ENCODE measurements at places on chromosomes 7 and 10. TPM values are rescaled to one million over a fixed set of nuclear protein-coding genes. Genes with fewer than 3 reads are reported as not detected.

GRCh38 chr7:37825038-37825437 is 23.4 kb upstream of the NME8 start:
- no peak overlapping the region for H3K4me3 ChIP-seq
- no peak overlapping the region for H3K27ac ChIP-seq
- H3K27me3 ChIP-seq: no peaks in the 10 kb centered on the region
- DNase-seq: no peak
- H3K4me1 ChIP-seq: no peaks in the 10 kb centered on the region
- H3K36me3 ChIP-seq: no peaks in the 10 kb centered on the region

GRCh38 chr10:116133634-116134033 is 139.4 kb downstream of the GFRA1 start:
- H3K27ac ChIP-seq: no peak overlapping the region
- no peaks in the 10 kb centered on the region for H3K27me3 ChIP-seq
- no peak for DNase-seq
- H3K36me3 ChIP-seq: no peaks in the 10 kb centered on the region

DNA sequence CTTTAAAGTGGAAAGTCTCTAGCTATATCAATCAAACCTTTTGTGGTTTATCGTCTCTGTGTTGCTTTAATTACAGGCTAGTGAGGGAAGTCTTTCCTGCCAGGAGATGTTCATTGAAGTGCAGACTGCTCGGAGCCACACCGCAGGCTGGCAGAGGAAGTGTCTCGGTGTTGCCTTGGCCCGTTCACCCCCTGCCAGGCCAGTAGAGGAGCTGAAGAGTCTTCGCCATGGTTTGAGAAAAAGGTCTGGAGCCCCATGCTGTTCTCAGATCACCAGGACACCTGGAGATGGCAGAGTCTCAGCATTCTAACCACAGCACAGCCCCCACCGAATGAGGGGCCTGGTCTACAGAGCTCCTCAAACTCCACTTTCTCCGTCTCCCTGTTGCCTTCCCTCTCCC is 275.9 kb upstream of the PLPP4 start:
- no peaks in the 10 kb centered on the region for H3K36me3 ChIP-seq
- H3K4me3 ChIP-seq: no peak overlapping the region
- DNase-seq: no peak
- no peak overlapping the region for H3K27ac ChIP-seq

DNA sequence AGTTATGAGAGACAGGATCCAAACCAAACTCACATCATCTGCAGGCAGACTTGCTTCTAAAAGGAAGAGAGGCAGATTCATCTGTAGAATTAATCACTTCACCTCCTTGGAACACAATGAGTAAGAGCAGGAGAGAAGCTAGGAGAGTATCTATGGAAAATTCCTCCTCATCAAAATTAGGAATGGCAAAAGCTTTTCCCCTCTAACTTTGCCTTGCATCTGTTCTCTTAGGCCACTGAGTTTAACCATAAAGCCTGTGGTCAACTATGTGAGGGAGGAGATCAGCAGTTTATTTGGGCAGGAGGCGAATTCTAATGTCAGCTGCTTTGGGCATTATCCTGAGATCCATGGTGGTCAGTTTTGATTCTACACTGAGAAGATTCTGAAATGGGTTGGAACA is 561.7 kb downstream of the GFRA1 start:
- no peak overlapping the region for H3K27ac ChIP-seq
- no peak for DNase-seq
- no peak overlapping the region for H3K4me3 ChIP-seq
- H3K27me3 ChIP-seq: no peaks in the 10 kb centered on the region

Gene COL13A1
- total RNA-seq: 0.86 TPM

- no peaks in the 10 kb centered on the region for H3K36me3 ChIP-seq
- no peak overlapping the region for H3K27ac ChIP-seq
- DNase-seq: no peak
- H3K27me3 ChIP-seq: no peaks in the 10 kb centered on the region
These were observed 706.7 kb downstream of the PCDH15 start for GRCh38 chr10:54094321-54094720.

DNA sequence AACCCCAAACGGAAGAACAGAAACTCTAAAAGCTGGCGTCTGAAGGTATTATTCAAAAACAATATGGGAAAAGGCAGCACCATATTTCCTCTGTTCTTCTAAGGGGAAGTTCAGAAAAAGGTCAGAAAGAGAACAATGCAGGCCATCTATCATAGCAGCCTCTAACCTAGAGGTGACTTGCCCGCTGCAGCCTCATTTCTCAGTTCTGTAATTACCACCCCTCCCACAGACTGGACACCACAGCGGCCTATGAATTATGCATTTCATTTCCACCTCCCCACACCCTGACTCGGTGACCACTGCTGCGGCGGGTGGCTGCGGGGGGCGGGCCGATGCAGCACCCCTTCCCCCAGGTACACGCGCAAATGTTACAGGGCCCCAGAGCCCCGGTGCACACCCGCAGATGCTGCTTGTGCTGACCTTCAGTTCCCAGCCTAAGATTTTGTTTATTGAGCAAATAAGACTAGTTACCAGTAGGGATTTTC is 125.5 kb downstream of the CLEC2L start:
- H3K36me3 ChIP-seq: no peaks in the 10 kb centered on the region
- H3K4me3 ChIP-seq: no peak overlapping the region
- H3K27ac ChIP-seq: no peak overlapping the region
- DNase-seq: no peak

Gene LEP
- total RNA-seq: not detected

All from astrocyte (in vitro differentiated cells and primary cell).